ENCODE measurements at places on chromosomes 2 and 18.
A peak's percentile ranks its signal among the peaks of the same experiment; 100 is the strongest.

- DNase-seq: peak; percentile 34
Measured at GRCh38 chr2:42028571-42029148, 19.2 kb upstream of the PKDCC start.

- peak; percentile 78 for DNase-seq
Measured at GRCh38 chr2:36277146-36277808, 78.3 kb upstream of the CRIM1 start.

DNA sequence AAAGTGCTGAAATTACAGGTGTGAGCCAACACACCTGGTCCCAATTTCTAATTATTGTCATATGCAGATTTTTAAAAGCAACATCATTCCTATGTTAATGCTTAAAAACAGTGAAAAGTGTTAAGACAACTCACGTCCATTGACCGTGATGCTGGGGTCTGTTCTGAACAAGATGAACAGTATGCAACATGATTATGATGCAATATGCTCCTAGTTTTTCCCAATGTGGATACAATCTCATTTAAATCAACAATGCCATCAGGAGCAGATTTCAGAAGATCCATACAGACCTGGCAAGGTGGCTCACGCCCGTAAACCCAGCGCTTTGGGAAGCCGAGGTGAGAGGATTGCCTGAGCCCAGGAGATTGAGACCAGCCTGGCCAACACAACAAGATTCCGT, 31.5 kb downstream of the E2F6 start:
- no peak for DNase-seq

- no peak for DNase-seq
Measured at GRCh38 chr2:6512589-6512988, 353.1 kb downstream of the CMPK2 start.

GRCh38 chr18:57121542-57122112, 25.3 kb upstream of the BOD1L2 start:
- DNase-seq: no peak

- DNase-seq: no peak
Measured at GRCh38 chr2:70128005-70128404, 40.7 kb downstream of the PCBP1 start.

GRCh38 chr2:240069829-240070228, 16.5 kb upstream of the OR6B3 start:
- peak; percentile 2 for DNase-seq

DNA sequence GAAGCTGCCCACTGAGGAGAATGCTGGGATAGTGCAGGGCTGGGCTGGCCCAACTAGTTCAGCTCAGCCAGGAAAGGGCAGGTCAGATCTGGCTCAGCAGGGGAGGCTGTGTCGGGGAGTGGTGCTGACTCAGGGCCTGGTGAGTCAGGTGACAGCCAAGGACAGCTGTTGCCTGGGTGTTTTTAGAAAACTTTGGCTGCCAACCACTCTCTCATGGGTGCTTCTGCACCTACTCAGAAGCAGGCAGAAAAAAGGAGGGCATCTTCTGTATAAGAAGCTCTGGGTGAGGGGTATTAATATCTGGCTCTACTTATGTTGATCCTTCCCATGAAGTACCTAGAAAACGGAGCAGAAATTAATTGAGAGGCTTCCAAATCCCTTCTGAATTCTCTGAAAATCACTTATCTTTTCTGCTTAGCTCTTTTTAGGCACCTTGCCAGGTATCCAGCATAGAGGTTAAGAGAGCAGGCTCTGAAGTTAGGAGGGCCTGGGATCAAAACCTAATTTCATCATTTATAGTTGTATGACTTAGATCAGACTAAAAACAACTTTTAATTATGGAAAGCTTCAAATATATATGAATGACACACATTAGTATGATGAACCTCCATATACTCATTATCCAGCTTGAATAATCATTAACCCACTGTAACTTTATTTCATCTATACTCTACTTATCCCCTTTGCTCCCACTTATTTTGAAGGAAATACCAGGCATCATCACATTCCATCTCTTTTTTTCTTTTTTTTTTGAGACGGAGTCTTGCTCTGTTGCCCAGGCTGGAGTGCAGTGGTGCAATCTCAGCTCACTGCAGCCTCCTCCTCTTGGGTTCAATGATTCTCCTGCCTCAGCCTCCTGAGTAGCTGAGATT, 15.5 kb upstream of the RAB10 start:
- DNase-seq: peak; percentile 85

Measured in EH (cell line).